Choroid plexus epithelial cell (primary cell): ENCODE measurements at places on chromosomes 7 and 10.

GRCh38 chr10:69573056-69573806, at the start of gene NEUROG3:
TSS of gene NEUROG3 (minus strand) at chr10:69573422. CDS start at chr10:69573043, 379 bp downstream.
- no peak for DNase-seq

GRCh38 chr10:103470761-103471653, 8.0 kb downstream of the CALHM3 start:
- DNase-seq = no peak

- no peak for DNase-seq
Measured at GRCh38 chr10:98141484-98142073, 7.1 kb downstream of the R3HCC1L start.

DNA sequence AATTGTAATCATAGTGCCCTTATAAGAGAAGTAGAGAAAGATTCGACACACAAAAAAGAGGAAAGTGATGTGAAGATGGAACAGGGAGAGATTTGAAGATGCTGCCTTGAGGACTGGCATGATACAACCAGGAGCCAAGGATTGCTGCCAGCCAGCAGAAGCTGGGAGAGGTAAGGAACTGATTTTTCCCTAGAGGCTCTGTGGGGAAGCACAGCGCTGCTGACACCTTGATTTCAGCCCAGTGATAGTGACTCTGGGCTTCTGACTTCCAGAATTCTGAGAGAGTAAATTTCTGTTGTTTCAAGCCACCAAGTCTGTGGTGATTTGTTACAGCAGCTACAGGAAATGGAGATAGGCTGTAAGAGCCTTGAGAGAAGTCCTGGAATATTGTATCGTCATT, 98.2 kb downstream of the RAB11FIP2 start:
- DNase-seq = no peak

- DNase-seq = no peak
Measured at GRCh38 chr10:132385389-132385667, 11.7 kb upstream of the PWWP2B start.

GRCh38 chr7:282621-283020, 7.3 kb upstream of the FOXL3 start:
- no peak for DNase-seq

- no peak for DNase-seq
Measured at GRCh38 chr10:102460836-102461186, 9.5 kb upstream of the C10orf95 start.

DNA sequence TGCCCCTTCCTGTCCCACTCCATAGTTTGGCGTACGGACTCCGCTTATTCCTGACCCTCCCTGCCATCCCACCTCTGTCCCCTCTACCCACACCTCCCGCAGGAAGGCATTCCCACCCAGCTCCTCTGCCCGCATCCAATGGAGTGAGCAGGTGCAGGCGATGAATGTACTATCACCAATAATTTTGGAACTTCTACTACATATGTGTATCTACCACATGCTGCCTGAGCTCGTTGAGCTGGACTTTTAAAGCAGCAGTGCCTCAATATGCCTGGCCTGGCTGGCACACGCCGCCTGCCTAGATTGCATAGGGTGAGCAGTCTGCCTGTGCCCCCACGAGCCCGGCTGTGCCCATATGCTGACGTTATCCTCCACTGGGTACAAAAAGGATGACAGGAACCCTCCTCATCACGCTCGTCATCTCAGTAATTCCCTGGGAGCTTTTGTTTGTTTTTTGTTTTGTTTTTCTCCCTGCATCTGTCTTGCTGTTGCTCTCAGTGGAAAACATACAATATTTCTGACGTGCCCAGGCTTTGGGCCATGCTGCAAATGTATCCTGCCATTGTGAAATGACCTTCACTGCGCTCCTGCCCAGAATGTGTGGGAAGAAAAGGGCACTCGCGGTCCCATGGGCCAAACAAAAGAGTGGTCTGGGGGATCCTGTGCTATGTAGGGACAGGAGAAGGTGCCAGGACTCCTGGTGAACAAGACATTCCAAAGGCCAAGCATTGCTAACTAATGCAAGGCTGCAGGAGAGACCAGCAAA, 302.8 kb downstream of the PTPRN2 start:
- DNase-seq = no peak

DNA sequence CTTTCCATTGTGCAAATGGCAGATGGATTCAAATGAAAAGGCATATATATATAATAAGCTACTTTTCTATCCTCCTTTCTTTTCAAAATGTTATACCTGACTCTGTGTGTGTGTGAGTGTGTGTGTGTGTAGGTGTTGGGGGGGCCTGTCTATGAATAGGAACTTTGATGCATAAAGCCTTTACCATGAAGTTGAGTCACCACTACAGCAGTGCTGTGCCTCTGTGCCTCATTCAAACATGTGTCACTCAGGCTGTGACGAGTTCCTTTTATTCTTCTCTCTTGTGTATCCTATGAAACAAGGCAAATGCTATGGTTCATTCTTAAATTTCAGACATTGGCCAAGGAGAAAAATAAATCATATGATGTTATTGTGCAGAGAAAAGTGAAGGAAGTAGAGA, 52.7 kb upstream of the DKK1 start:
- DNase-seq = no peak

GRCh38 chr10:93893646-93894515, at the start of gene SLC35G1:
TSS of gene SLC35G1 (plus strand) at chr10:93893978. CDS start at chr10:93894034, 56 bp downstream.
- DNase-seq = peak; percentile 52

DNA sequence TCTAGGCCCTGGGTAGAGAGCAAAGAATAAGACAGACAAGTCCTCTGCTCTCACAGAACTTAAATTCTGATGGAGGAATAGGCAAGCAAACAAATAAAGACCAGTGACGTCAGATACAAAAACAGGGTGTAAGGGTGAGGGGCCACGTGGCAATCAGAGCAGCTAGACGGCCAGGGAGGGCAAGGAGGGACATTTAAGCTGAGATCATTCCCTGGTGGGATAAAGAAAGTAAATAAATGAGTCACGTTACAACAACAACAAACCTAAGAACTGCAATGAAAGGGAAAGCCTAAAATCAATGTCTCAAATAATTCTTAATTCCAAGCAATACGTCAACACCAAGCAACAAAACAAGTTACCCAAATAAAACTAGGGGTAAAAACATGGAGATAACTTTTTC, 21.8 kb downstream of the STN1 start:
- DNase-seq = peak; percentile 73

DNA sequence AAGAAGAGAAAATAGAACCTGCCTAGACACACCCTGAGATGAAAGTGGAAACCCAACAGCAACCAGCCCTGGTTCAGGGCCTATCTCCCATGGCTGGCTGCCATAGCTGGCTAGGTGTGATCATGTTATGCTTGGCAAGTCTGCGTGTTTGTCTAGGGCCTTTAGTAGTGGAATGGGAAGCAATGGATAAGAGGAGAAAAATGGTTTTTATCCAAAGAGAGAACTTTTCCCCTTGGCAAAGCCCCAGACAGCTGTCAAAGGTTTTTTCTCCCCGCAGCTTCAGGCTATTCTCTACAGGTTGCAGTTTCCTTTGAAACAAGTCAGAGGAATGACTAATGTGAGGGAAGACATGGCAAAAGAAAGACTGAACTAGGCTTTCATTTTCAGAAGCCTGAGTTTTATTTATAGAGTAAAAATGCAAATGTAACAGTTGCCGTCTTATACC, 161.5 kb downstream of the SEMA3D start:
- DNase-seq = peak; percentile 44

DNA sequence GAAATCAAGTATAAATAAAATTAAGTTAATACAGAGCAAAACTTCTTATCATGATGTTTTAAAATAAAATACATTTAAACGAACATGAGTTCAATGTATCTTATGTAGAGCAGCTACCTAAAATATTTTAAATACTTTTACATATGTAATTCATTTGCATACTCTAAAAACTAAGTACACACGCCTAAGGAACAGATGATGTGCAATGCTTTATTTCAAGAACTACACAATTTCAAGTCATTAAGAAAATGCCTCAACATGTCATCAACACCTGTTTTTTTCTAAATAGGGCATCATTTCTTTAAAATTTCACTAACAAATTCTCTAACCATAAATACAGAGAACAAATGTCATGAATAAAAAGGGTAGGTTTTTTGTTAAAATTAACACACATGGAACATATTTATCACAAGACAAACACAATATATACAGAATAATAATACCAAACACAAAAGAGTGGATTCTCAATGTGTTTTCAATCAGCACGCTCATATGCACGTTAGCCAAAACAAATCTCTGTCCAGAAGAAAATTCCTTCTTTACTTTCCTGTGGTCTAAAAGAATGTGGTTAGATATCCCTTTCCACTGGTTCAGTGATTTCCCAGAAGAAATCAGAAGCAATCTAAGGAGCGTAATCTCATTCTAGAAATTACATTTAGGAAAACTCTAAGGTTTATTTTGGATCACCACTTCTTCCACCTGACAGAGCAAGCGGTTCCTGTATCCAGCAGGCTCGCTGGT, 73.0 kb upstream of the PFKP start:
- DNase-seq = peak; percentile 12

- DNase-seq = no peak
Measured at GRCh38 chr7:121164247-121164646, 164.6 kb upstream of the WNT16 start.

GRCh38 chr10:5944389-5945189, 32.8 kb downstream of the IL15RA start:
- DNase-seq = peak; percentile 98

DNA sequence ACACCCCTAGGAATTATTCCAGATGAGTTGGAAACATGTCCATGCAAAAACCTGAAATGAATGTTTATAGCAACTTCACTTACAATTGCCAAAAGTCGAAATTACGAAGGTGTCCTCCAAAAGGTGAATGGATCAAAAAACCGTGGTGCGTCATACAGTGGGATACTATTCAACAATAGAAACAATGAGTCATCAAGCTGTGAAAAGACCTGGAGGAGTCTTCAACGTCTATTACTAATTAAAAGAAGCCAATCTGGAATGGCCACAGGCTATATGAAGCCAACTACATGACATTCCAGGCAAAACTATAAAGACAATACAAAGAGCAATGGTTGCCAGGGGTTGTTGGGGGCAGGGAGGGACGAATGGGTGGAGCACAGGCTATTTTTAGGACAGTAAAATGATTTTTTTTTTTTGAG, 12.6 kb upstream of the PPP2R2D start:
- no peak for DNase-seq

GRCh38 chr7:3537210-3537875, 236.3 kb downstream of the SDK1 start:
- peak; percentile 53 for DNase-seq

DNA sequence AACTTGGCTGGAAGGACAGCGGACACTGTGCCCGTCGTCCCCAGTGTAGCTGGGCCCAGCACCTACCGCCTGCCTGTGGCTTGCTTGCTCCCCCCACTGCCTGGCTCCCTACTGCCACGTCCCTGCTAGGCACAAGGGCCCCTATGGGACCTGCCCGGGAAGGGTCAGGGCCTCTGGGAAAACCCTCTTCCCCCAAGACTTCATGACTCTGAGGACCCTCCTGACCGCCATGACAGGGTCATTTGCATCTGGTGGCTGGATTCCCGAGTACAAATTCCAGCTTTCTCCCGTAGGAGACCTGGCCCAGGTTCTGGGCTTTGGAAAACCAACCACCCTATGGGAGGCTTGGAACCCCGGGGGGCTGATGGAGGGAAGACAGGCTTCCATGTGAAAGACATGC, 1.4 kb upstream of the MMD2 start:
- DNase-seq = no peak
